ENCODE measurements at places on chromosomes 12 and 14.

DNA sequence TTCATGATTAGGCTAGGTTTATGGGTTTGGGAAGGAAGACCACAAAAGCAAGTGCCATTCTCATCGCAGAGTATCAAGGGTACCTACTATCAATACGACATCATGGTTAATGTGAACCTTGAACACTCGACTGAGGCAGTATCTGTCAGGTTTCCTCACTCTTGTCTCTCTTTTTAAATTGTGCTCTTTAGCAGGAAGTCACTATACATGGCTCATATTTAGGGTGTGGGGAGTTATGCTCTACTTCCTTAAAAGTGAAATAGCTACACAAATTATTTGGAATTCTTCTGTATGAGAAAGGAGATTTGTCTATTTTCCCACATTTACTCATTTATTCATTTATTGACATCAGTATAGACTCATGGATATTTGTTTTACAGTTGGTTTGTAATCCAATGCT, 5.9 kb upstream of the CLEC4E start:
- peak; percentile 29 for DNase-seq

DNA sequence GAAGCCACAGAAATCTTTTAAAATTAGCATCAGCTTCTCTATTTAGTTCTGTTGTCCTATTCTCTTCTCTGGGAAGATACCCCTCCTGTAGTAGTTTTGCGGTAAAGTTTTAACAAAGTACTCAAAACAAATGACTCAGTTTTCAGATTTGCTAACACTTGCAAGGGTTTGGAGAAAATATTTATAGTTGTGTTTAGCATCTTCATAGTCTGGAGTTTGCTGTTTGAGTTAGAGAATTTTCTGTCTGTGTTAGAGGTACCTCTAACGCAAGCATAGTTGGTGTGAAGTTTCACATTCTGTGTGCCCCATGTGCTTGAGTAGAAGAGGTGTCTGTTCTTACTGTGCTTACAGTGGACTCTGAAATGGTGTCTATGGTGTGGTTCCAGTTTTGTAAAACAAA, 36.0 kb downstream of the ANKRD9 start:
- DNase-seq, result no peak

DNA sequence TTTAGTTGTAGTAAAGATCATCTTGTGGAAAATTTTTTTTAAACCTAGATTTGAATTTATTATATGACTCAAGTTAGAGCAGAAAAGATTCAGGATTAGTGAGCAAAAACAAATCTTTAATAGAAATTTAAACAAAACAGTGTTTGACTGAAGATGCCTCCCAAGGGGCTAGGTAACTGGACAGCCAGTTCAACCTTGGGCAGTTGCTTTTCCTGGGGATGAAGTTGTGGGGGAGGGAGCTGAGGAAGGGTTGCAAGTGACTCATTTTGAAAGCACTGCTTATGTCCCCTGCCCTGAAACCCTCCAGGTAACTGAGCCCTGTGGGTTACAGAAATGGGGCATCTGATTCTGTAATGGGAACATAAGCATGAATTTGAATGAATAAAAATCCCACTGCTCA, 13.1 kb downstream of the CFAP54 start:
- DNase-seq, result no peak

GRCh38 chr12:56257491-56258067, 605 bp downstream of the ANKRD52 start:
- peak; percentile 5 for DNase-seq

- no peak for DNase-seq
Measured at GRCh38 chr12:24586293-24586692, 362.6 kb downstream of the BCAT1 start.

DNA sequence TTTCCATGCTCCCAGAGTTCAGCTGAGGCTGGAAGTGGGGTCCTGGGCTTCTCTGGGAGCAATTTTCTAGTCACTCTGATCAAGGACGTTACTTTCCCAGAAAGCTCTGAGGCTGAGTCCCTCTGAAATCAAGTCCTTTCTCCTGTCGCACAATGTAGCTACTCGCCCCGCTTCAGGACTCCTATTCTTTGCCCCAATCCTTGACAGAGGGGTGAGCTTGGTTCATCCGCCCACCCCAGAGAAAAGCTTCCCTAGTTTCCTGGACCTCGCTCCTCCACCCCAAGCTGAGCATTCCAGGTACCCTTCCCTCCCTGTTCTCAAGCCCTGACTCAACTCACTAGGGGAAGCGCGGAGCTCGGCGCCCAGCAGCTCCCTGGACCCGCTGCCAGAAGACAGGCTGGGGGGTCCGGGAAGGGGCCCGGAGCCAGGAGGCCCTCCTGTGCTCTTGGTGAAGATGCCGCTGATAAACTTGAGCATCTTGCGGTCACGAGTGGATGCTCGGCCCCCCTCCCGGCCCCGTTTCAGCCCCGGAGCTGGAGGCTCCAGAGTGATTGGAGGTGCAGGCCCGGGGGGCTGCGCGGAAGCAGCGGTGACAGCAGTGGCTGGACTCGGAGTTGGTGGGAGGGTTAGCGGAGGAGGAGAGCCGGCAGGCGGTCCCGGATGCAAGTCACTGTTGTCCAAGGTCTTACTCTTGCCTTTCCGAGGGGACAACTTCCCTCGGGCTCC, 1.6 kb downstream of the AGAP2 start:
- DNase-seq, result no peak

GRCh38 chr12:109910969-109911348, 10.9 kb downstream of the TCHP start:
- peak; percentile 12 for DNase-seq

- no peak for DNase-seq
Measured at GRCh38 chr12:18643681-18644080, 94.1 kb downstream of the PLCZ1 start.

DNA sequence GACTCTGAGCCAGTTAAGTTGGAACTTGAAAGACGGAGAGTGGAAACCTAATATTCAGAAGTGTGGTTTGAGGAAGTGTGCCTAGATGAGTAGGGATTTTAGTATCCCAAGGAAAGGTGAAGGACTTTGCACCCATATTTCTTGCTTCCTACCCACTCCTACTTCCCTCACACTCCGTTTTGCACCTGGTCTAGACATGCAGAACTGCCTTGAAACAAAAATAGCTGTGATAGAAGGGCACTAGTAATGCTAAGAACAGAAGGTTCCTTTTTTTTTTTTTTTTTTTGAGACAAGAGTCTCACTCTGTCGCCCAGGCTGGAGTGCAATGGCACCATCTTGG, 732 bp upstream of the ARF3 start:
- no peak for DNase-seq

DNA sequence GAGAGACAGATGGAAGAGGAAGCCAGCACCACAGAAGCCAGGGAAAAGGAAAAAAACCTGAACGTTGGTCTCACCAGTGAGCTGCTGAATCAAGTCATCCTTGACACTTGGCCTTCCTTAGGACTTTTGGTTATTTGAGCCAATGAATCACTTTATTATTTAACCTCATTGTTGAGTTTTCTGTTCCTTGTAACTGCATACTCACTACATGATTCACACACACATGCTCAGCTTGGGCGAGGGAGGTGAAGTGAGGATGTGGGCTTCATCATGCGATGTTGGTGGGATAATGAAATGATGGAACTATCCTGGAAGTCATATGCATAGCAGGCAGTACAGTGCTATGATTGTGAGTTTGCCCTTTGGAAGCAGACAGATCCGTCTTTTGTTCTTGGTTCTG, 40.6 kb upstream of the RPH3A start:
- no peak for DNase-seq

DNA sequence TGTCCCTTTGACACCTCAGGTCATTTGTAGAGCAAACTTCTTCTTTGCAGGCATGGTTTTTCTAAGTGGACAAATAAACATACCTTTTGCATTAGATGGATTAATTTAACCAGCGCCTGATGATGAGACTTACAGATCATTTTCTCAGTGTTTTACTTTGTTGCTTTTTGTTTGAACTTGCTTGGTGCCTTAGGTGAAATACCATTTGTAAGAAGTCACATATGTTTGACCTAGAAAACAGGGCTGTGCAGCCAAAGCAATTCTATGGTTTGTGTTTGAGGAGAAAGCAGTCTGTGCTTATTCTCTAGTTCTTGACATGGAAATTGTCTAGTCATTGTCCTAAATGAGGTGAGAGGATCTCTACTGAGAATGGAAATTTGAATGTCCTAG, 111.1 kb downstream of the DIP2B start:
- no peak for DNase-seq

DNA sequence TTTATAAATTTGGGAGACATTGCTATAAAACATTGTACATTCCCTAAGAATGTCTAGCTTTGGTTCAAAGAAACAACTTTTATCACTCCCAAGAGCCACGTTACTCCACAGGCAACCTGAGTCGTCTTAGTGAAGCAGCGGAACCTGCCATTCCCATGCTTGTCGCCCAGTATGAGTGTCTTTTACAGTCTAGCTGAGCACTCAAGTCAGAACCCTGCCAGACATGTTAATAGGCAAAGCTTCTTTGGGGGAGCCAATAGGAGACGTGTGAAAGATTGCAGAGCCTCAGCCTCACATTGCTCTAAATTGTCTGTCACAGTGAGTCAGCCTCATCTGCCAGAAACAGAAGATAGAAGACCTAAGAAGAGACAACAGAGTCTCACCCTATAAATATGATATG, 541.6 kb upstream of the FLRT2 start:
- no peak for DNase-seq

- DNase-seq, result no peak
Measured at GRCh38 chr12:89517720-89518119, 6.9 kb downstream of the GALNT4 start.

DNA sequence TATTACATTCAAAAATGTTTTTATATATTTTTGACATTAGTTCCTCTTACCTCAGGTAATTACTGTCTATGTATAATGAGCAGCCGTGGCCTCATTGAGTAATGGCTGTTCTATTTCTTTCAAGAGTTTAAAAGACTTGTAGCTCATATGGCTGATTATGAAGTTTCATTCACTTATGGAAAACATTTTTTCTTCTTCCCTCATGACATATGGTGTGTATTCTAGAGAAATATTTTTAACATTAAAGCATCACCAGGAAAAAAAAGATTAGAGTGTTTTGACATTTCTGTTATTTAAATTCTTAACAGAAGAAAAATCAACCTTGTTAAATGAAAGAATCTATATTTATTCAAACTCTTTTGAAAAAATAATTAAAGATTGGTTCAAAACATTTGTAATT, 422.4 kb downstream of the TMEM117 start:
- DNase-seq, result no peak

- DNase-seq, result no peak
Measured at GRCh38 chr14:79375356-79375755, 835.9 kb downstream of the DIO2 start.

- no peak for DNase-seq
Measured at GRCh38 chr14:80136358-80136757, 74.9 kb downstream of the DIO2 start.

- peak; percentile 76 for DNase-seq
Measured at GRCh38 chr14:61321385-61322010, at the start of gene PRKCH. Gene PRKCH, plus strand, starts transcription at chr14:61321579. Its CDS starts 523 bp downstream, at chr14:61322102.

DNA sequence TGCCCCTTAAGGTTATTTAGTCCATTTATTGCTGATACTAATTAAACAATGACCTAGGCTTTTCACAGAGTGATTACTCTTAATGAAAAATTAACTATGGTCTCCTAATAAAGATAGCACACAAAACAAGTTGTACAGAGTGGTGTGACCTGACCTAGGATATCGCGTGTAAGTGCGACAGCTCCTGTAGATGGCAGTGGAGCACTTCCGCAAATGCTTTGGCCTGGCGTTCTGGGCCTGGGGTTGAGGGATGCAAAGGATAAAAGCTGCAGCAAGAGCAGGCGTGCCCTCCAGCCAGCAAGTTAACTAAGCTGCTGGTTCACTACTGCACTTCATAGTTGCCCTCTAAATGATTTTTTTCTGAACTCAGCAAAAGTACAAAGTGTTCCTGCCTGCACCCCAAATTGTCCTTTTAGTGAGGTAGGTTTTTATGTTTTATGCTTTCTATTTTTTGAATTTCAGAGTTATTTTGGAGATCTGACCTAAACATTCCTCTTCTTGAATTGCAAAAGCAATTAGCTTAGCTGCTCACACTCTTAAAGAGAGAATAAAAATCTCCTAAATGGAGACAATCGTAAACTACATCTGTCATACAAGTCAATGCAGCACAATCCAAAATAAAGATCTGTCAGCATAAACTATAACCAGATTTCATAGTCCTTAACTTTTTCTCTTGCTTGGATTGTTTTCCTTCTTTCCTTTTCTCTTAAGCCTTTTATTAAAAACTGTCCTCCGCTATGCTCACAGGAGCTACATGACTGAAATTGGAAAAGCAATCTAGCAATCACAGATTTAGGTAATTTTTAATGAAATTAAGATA, 379.6 kb downstream of the LRIG3 start:
- DNase-seq, result peak; percentile 10

- DNase-seq, result no peak
Measured at GRCh38 chr12:51864833-51865670, 16.5 kb upstream of the FIGNL2 start.

GRCh38 chr12:8493084-8493483, 20.2 kb upstream of the CLEC4D start:
- DNase-seq, result peak; percentile 95

DNA sequence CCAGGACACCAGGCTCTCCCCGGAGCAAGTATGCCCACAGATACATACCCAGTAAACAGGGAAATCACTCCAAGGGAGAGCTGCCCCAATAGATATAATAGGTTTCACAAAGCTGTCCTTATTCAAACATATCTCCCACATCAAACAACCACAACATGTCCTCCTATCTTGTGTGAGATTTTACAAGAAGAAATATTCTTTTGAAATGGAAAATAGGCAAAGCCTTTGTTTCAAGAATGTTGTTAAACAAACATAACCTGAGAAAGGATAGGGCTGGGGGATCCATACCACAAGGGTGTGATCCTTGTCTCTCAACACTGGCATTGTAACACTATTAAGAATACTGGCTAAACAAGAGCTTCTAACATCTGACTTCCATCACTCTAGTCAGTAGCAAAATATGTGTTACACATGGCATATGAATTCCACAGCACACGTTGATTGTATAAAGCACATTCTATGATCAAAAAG, 32.9 kb downstream of the LGR5 start:
- no peak for DNase-seq

DNA sequence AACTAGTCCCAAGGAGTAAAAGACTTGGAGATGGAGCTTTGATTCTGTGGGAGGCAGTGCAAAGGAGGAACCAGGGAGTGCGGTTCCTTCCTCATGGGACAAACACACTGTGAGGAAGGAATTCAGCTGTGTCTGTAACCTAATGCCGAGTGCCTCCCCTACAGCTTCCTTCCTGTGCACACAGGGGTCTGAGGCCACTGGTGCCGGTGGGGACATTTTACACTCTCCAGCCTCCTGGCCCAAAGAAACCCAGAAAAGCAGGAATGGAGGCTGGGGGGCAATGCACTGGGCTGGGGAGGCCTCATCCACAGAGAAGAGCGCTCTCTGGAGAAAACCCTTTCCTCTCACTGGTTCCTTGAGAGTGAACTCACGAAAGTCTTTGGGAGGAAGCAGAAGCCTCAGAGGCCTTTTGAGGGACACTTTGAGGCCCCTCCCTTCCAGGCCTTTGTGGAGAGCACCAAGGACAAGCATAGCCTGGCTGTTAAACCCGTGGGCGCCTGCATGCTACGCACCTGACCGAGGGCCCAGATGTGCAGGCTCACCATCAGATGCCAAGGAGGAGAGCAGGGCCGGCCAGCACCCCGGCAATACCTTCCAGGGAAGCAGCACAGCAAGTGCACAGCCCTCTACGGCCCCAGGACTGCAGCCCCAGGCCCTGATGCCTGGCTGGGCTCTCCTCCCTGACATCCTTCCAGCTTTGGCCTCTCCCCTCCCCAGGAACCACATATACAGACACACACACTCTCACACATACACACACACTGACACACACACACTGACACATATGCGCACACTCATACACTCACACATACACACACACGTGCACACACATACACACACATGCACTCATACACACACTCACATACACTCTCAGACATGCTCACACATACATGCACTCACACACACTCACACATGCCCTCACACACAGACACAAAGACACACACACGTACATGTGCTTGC, 52.0 kb downstream of the NFKBIA start:
- peak; percentile 62 for DNase-seq

- DNase-seq, result no peak
Measured at GRCh38 chr14:73244541-73245290, 7.4 kb downstream of the PAPLN start.
